ENCODE measurements at places on chromosomes 11 and 22. TPM values are rescaled to one million over a fixed set of nuclear protein-coding genes. Genes with fewer than 3 reads are reported as not detected.
A peak's percentile ranks its signal among the peaks of the same experiment; 100 is the strongest.

Gene OR51S1
- total RNA-seq, result not detected

Gene RBMXL2
- not detected for total RNA-seq

- H3K27me3 ChIP-seq, result no peaks in the 10 kb centered on the region
- no peak for DNase-seq
- H3K36me3 ChIP-seq, result no peaks in the 10 kb centered on the region
- H3K4me1 ChIP-seq, result no peaks in the 10 kb centered on the region
- H3K27ac ChIP-seq, result no peak overlapping the region
Observed at GRCh38 chr11:59040607-59041006, 45.5 kb upstream of the GLYATL1B start.

Gene BTBD10
- total RNA-seq, result 20.1 TPM

DNA sequence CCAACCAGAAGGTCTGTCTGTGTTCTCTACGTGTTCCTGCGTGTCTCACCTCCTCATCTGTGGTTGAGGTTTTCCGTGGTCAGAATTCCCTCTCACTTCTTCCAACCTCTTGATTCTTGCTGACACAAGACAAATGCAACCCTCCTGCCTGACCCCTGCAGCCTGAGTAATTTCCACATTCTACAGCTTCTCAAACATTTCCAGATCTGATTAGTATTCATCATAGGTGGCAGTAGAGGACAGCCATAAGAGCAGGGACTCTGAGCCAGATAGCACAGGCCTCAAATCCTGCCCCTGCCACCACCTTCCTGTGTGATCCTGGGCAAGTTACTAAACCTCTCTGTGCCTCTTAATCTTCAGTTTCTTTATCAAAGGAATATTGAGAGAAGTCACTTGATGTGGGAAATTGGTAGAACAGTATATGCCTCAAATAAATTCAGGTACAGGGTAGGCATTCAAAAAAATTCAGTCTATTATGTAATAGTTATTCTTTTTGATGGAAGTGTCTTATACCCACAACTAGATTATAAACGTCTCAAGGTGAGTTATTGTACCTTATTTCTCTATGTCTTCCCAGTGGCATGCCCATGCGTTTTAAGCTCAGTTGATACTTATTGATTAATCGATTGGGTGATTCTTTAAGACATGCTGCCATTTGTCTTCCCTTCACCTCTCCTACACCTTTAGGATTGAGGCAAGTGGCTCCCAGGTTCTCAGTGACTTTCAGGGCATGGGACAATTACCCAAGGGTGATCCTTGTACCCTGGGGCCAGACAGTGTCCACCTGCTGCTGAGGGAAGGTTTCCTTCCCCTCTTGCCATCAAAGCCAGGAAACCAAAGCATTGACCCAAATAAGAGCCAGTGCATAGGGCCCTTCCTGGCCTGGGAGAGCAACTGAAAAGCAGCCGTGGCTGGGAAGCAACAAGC is 19.6 kb downstream of the POU2AF1 start:
- H3K4me3 ChIP-seq, result no peak overlapping the region
- no peak for DNase-seq
- H3K4me1 ChIP-seq, result no peaks in the 10 kb centered on the region
- H3K36me3 ChIP-seq, result no peaks in the 10 kb centered on the region
- no peak overlapping the region for H3K27ac ChIP-seq
- H3K27me3 ChIP-seq, result no peaks in the 10 kb centered on the region

DNA sequence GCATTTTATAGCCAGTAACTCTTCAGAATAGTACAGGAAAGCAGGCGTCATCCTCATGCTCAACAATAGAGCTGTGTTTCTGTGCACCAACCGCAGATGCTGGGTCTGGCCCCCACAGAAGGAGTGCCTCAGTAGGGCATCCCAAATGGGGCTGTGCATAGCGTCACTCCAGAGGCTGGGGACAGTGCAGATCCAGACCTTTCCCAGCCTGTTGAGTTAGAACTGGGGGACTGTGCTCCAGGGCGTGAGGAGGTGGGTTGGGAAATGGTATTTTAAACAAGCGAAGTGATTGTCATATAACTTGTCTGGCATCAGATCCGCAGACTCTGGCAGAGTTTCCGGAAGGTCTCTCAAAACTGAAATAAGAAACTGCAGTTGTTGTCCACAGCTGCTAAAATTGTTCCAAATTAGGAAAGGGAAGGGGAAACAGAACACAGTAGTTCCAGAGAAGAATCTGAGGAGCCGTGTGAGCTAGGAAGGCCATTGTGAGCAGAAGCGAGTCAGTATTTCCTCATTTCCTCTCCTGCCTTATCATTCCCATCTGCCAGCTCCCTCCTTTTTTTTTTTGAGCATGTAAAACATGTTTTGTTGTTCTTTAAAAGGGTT is 52.2 kb downstream of the JAM3 start:
- no peaks in the 10 kb centered on the region for H3K27me3 ChIP-seq
- H3K4me3 ChIP-seq, result peak overlapping the region; percentile 15
- H3K36me3 ChIP-seq, result no peaks in the 10 kb centered on the region
- peak overlapping the region; percentile 75 for H3K27ac ChIP-seq

- no peak overlapping the region for H3K27ac ChIP-seq
- no peak overlapping the region for H3K4me3 ChIP-seq
- DNase-seq, result no peak
- H3K4me1 ChIP-seq, result no peaks in the 10 kb centered on the region
- no peaks in the 10 kb centered on the region for H3K36me3 ChIP-seq
Observed at GRCh38 chr11:74299015-74299414, 12.4 kb downstream of the P4HA3 start.

DNA sequence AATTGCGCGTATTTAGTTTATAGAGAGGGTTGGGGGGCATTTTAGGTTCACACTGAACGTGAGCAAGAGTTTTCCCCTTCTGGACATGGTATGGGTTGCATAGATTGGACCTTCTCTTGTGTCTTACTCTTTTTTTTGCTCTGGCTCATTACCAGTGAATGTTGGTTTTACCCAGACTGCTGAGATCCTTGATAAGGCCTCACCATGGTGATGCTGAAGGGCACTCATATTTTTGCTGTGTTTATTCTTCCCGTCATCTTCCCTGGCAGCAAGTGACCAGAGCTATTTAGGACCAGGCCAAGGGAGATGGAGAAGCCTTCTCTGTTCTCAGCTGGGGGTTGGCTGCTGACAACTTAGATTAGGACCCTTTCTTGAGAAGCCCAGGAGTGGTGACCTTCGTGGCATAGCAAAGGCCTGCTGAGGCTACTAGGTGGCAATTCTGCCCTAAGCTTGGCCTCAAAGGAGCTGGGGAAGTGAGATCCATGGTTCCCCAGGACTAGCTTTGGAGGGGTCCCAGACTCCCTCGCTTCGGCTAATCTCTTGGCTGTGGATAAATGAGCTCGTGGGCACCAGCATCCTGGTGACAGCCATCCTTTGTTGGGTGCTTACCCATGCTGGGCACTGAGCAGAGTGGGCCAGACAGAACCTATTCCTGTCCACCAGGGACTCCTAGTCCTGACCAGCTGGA is 47.3 kb downstream of the GRIK4 start:
- no peak overlapping the region for H3K4me3 ChIP-seq
- DNase-seq, result no peak
- no peaks in the 10 kb centered on the region for H3K27me3 ChIP-seq
- no peaks in the 10 kb centered on the region for H3K4me1 ChIP-seq

- H3K27ac ChIP-seq, result peak overlapping the region; percentile 61
- H3K4me3 ChIP-seq, result no peak overlapping the region
- peak; percentile 79 for DNase-seq
Observed at GRCh38 chr11:75576499-75576918, 14.5 kb downstream of the SERPINH1 start.

- H3K27me3 ChIP-seq, result peaks cover 26% of the 10 kb centered on the region
- no peaks in the 10 kb centered on the region for H3K36me3 ChIP-seq
- H3K4me1 ChIP-seq, result peaks cover 21% of the 10 kb centered on the region
- H3K27ac ChIP-seq, result no peak overlapping the region
Observed at GRCh38 chr22:30400159-30400558, 3.3 kb downstream of the SEC14L2 start.

GRCh38 chr11:114259551-114259983 is 36.6 kb upstream of the NNMT start:
- H3K36me3 ChIP-seq, result peaks cover 16% of the 10 kb centered on the region
- H3K27ac ChIP-seq, result peak overlapping the region; percentile 78
- peaks cover 59% of the 10 kb centered on the region for H3K4me1 ChIP-seq
- no peak overlapping the region for H3K4me3 ChIP-seq

DNA sequence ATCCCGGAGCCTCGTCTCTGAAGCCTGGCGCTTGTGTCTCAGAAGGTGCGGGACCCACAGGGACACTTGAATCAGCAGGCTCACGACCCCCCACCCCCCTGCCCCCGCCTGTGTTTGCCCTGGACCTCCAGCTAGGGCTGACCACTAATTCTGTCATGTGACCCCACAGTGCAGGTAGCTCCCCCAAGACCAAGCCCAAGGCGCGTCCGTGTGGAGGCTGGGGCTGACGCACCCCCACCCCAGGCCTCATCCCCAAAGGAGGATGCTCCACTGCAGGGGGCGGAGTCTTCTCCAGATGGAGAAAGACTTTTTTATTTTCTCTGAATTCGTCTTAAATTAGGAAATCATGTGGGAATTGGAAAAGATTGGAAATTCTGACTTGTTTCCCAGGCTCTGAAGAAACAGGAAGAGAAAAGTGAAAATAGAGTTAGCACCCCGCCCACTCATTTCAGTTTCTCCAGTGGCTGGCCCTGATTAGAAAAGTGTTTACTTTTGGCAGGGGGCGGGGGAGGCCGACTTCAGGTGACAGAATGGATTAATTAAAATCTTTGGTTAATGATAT is 1.0 kb upstream of the RELA start:
- H3K4me3 ChIP-seq, result peak overlapping the region; percentile 55
- peak; percentile 84 for DNase-seq
- H3K36me3 ChIP-seq, result peaks cover 18% of the 10 kb centered on the region
- peaks cover 32% of the 10 kb centered on the region for H3K4me1 ChIP-seq
- peak overlapping the region; percentile 99 for H3K27ac ChIP-seq

GRCh38 chr11:41458154-41458553 is 1.3 kb downstream of the LRRC4C start:
- no peak overlapping the region for H3K4me3 ChIP-seq
- no peak for DNase-seq
- H3K27ac ChIP-seq, result no peak overlapping the region

Gene OR8D4
- total RNA-seq, result not detected

Gene TEAD1
- total RNA-seq, result 53.5 TPM

DNA sequence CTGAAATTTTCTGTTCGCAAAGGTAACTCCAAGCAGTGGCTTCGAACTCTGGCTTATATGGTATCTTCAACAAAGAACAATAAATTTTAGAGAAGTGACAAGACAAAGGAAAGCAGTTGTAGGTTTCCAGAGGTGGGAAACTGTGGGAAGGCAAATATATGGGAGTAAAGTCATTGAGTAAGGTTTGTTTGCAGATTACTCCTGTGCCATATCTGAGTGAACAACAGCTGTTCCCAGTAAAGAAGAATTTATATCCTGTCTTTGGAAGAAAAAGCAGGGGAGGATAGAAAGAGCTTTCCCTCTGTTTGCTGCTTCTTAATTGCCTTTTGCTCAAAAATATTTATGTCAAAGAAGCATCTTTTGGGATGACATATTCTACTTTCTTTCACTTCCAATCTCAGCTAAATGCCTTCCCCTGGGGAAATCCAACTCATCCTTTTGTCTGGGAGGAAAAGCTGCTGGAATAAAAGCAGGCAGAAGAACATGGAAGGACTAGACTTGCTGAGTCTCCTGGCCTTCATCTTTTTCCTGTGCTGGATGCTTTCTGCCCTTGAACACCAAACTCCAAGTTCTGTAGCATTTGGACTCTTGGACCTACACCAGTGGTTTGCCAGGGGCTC is 10.4 kb upstream of the RCN1 start:
- no peak overlapping the region for H3K27ac ChIP-seq
- H3K4me1 ChIP-seq, result no peaks in the 10 kb centered on the region
- no peak for DNase-seq

GRCh38 chr11:36264011-36264972 is 24.9 kb downstream of the COMMD9 start:
- no peak for DNase-seq
- no peaks in the 10 kb centered on the region for H3K36me3 ChIP-seq
- no peaks in the 10 kb centered on the region for H3K4me1 ChIP-seq
- no peak overlapping the region for H3K27ac ChIP-seq

DNA sequence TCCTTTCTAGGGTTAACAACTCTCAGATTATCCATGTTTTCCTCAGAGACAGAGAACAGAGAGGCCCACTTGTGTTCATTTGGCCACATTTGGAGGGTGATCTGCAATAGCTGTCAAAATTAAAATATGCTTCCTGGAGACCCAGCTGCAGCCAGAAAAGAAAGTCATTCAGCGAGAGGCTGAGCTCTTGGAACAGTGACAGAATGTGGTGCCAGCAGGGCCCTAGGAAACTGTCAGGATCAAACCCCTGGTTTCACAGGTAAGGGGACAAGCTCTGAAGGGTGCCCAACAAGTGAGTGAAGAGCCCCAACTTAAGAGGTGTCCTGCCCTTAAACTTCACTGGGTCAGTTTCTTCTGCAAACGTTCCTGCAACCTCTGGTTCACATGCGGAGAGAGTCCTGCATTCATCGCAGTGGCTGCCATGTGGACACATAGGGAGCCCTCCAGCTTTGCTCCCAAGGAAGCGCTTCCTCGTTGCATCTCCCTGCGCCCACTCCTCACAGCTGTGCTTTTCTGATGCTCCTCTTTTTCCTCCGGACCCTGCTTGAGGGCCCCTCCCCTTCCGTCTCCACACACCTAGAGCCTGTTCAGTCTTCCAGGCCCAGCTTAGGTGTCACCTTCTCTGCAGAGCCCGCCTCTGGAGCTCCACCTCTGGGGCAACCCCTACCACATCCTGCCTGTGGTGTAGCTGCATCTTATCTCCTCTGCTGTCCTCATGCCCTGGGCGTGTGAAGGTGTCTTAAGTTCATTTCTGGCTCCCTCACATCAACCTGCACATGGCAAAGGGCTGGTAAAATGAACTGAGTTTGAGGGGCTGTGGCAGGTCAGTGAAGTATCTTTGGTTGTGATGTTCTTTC is 3.9 kb downstream of the UCP3 start:
- no peaks in the 10 kb centered on the region for H3K27me3 ChIP-seq
- no peaks in the 10 kb centered on the region for H3K4me1 ChIP-seq
- H3K4me3 ChIP-seq, result no peak overlapping the region
- peaks cover 12% of the 10 kb centered on the region for H3K36me3 ChIP-seq
- peak; percentile 45 for DNase-seq

DNA sequence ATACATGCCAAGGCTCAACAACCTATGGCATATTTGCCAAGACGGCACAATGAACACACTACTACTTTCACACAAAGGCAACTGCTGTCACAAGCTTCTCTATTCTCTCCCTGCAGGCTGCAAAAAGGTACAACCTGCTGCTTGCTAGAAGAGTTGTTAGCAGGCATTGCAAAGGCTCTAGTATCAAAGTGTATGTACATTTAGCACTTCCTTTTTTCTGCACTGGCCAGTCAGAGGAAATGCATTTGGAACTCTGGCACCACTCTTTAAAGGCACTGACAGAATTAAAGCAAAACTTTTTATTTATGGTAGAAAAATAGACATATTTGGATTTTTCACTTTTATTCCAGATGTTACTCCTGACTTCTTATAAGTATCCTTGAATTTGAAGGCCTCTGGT is 125.9 kb downstream of the CWF19L2 start:
- no peaks in the 10 kb centered on the region for H3K27me3 ChIP-seq
- no peaks in the 10 kb centered on the region for H3K36me3 ChIP-seq
- H3K4me3 ChIP-seq, result no peak overlapping the region
- no peaks in the 10 kb centered on the region for H3K4me1 ChIP-seq
- no peak for DNase-seq

GRCh38 chr11:134060316-134060715 is 8.6 kb upstream of the JAM3 start:
- no peak for DNase-seq
- no peaks in the 10 kb centered on the region for H3K27me3 ChIP-seq
- no peaks in the 10 kb centered on the region for H3K36me3 ChIP-seq
- H3K4me1 ChIP-seq, result peaks cover 3% of the 10 kb centered on the region
- H3K27ac ChIP-seq, result peak overlapping the region; percentile 72

- H3K36me3 ChIP-seq, result no peaks in the 10 kb centered on the region
- H3K27ac ChIP-seq, result no peak overlapping the region
- DNase-seq, result no peak
- no peak overlapping the region for H3K4me3 ChIP-seq
Observed at GRCh38 chr11:100789500-100789899, 102.4 kb downstream of the ARHGAP42 start.
